ENCODE measurements at places on chromosomes 16 and 17.
A peak's percentile ranks its signal among the peaks of the same experiment; 100 is the strongest.

GRCh38 chr17:59151006-59151405 is 4.0 kb downstream of the SKA2 start:
- no peak for DNase-seq

- DNase-seq: no peak
Measured at GRCh38 chr16:13767215-13767614, 152.7 kb upstream of the ERCC4 start.

GRCh38 chr16:13103831-13104530 is 202.6 kb downstream of the SHISA9 start:
- peak; percentile 3 for DNase-seq

DNA sequence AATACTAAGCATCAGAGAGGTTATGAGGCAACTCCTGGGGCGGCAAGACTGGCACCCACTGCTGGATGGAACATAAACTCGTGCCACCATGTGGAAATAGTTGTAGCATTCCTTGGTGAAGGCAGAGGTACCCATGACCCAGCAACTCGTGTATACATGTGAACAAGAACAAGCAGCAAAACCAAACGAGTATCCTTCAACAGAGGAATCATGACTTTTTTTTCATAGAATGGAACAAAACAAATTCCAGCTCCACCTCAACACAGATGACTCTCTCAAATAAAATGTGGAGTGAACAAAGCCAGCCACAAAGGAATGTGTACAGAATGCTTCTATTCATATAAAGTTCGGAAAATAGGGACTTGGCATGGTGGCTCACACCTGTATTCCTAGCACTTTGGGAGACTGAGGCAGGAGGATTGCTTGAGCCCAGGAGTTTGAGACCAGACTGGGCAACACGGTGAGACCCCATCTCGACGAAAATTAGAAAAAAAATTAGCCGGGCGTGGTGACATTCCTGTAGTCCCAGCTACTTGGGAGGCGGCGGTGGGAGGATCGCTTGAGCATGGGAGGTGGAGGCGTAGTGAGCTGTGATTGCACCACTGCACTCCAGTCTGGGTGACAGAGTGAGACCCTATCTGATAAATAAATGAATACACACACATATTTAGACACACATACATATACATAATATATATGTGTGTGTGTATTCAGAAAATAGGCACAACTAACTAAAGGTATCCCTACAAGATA is 35.3 kb downstream of the B9D1 start:
- no peak for DNase-seq

DNA sequence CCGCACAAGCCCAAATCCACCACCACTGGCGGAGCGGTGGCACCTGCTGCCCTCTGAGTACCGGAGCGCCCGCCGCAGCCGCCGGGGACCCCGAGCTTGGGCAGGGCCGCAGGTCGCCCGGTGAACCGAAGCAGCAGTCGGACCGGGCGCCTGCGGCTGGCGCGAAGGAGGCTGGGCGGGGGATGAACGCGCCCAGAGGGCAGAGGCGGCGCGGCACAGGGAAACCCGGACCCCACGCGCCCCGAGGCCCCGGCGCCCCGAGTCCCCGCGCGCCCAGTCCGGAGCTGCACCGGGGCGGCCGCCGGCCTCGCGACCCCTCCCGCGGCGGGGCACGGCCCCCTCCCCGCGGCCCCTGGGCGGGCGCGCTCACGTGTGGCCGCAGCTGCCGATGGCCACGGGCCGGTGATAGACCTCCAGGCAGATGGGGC is 393 bp downstream of the RNF166 start:
- no peak for DNase-seq

DNA sequence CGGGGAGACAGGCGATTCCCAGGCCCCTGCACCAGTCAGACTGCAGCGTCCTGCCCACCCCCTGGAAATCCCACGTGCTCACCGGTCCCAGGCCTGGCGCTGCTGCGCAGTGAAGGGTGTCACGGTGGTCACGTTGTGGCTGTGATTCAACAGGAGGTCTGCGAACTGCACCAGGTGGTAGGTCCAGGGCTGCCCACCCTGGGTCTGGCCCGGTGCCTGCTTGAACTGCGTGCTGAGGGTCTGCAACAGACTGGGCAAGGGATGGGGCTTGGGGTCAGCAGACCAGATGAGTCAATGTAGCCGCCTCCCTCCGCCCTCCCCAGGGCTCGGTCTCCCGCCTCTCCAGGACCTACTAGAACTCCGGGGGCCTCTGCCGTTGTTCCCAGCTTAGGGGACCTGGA is 7.1 kb downstream of the MYBBP1A start:
- no peak for DNase-seq

GRCh38 chr17:77287432-77288068 is 146.8 kb downstream of the SEC14L1 start:
- peak; percentile 29 for DNase-seq

- DNase-seq: no peak
Measured at GRCh38 chr16:27195941-27196595, 7.3 kb upstream of the KDM8 start.

Data from NCI-H446 treated with DMSO at 0.1 percent for 48 hours (cell line).